HFFc6 (cell line): ENCODE measurements at places on chromosomes 3 and 15.
A peak's percentile ranks its signal among the peaks of the same experiment; 100 is the strongest.

- DNase-seq, result no peak
These were observed 189.9 kb downstream of the DTWD1 start for GRCh38 chr15:49810720-49811119.

- DNase-seq, result peak; percentile 38
These were observed at the start of gene UTS2B for GRCh38 chr3:191329654-191330529. Gene UTS2B, minus strand, starts transcription at chr3:191330526. Its CDS starts 48,337 bp downstream, at chr3:191282189.

GRCh38 chr15:51706926-51707608 is 25.8 kb downstream of the SCG3 start:
- DNase-seq, result no peak

GRCh38 chr15:93870583-93870982 is 360.8 kb upstream of the MCTP2 start:
- no peak for DNase-seq

GRCh38 chr3:13457593-13457992 is 22.5 kb upstream of the HDAC11 start:
- no peak for DNase-seq

GRCh38 chr15:72737061-72737460 is 46.5 kb downstream of the ADPGK start:
- DNase-seq, result no peak

DNA sequence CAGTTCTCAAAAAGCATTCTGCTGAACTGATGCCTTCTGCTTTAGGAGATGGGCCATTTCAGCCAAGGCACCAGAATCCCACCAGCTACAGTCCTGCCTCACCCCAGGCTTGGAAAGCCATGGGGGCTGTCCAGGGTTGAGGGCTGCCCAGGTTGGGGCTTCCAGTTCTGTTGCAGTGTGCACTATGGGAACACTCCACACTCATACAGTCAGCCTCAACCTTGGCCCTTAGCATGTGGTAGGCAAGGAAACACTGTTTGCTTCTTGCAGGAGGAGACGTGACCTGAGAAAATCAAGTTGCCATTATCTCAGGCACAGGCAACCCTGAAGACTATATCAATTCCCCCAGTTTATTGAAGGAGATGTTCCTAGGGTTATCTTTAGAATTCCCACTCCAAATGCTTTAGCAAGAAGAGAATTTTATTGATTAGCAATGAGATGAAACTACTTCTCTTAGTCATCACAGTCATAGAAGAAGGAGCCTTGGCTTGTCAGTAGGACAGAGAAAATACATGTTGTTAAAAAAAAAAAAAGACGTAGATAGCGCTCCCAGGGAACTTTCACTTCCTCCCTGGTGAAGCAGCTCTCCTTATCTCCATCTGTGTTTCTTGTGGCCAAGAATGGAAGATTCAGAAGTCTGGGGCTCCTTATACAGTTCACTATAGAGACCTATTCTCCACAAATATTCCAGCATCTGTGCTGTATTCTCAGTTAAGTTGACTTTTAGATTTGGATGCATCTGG is 38.3 kb upstream of the IL12A start:
- no peak for DNase-seq
